ENCODE measurements at places on chromosomes 1 and 21. TPM values are rescaled to one million over a fixed set of nuclear protein-coding genes. Genes with fewer than 3 reads are reported as not detected.

The MSH4 gene
- total RNA-seq: 0.32 TPM

The NTMT2 gene
- not detected for total RNA-seq

The CLCA1 gene
- not detected for total RNA-seq

DNA sequence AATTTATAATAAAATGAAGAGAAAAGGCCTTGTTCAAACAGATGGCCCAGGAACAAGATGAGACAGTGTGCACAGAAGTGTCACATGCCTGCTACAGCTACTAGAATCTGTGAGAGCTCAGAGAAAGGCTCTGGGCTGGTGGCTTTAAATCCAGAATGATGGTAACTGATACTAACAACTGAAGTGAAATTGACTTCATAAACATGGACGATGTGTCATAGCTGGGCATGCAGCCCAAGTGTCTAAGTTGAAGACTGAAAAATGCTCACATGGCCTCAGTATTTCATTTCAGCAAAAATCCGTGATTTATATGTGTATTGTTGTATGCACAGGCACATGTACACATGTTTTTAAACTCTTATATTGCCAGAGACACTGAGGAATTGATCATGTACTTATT lies 208.3 kb upstream of the RUNX1 start:
- H3K27ac ChIP-seq: no peak overlapping the region
- H3K4me3 ChIP-seq: no peak overlapping the region
- H3K4me1 ChIP-seq: peaks cover 9% of the 10 kb centered on the region
- peaks cover 5% of the 10 kb centered on the region for H3K27me3 ChIP-seq

DNA sequence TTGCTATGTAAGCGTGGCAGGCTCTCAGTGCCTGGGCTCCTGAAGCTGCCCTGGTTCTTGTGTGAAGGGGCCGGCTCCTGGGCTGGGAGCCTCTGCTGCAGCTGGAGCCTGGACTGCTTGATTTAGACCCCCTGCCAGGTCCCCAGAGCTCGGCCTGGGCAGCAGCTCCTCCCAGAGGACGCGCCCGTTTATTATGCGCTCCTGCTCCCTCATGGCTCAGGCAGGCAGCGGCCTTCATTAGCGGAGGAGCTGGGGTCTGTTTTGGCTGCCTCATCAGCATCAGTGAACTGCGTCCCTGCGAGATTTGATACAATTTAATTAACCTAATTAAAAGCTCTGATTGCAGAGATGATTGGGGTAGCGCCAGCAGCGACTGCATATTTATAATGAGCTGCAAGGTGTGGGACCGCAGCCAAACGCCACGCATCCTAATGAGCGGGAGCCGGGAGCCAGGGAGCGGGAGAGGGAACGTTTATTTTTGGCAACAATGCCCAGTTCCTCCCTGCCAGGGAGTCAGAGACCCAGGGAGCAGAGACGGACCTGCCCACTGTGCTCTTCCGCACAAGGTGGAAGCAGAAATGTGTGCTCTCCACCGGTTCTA lies 16.6 kb downstream of the UTP11 start:
- H3K36me3 ChIP-seq: peaks cover 11% of the 10 kb centered on the region
- peaks cover 56% of the 10 kb centered on the region for H3K4me1 ChIP-seq
- H3K27ac ChIP-seq: peak overlapping the region; percentile 89
- DNase-seq: no peak

DNA sequence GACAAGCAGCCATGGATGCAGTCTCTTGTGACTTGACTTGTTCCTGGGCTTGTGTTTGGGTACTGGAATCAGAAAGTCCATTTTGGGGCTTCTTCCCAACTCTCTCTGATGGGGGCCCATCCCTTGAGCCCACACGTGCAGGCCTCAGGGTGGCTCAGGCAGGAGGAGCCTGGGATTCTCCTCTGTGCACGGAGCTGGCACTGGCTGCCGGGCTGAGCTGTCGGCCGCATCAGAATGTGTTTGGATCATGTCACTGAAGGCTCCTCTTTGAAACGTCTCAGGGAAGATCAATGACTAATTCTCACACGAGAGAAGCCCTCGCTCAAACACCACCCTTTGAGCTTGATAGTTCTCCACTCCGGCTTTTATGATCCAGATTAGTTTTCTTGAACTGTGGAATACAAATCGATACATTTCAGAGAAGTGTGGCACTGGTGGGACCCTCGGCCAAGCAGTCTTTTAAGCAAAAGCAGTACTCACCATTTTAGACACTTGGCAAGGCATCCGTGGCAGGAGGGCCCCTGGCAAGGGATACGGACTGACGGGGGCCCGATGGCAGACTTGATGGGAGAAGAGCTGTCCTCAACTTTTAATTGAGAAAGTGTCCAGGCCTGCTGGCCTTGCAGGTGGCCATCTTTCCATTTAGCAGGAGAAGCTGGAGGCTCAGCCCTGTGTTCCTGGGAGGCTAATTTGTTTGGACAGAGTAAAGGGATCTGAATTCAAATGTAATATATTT lies 220.7 kb upstream of the C1orf174 start:
- H3K36me3 ChIP-seq: no peaks in the 10 kb centered on the region
- no peaks in the 10 kb centered on the region for H3K4me1 ChIP-seq
- H3K27me3 ChIP-seq: no peaks in the 10 kb centered on the region

GRCh38 chr1:197841883-197842553 lies 60.4 kb upstream of the C1orf53 start:
- no peak for DNase-seq
- H3K27ac ChIP-seq: no peak overlapping the region
- H3K36me3 ChIP-seq: no peaks in the 10 kb centered on the region
- H3K27me3 ChIP-seq: peaks cover 3% of the 10 kb centered on the region

GRCh38 chr1:228236744-228237143 lies 28.9 kb downstream of the OBSCN start:
- peak; percentile 62 for DNase-seq
- no peak overlapping the region for H3K27ac ChIP-seq
- peaks cover 2% of the 10 kb centered on the region for H3K4me1 ChIP-seq
- no peak overlapping the region for H3K4me3 ChIP-seq
- no peaks in the 10 kb centered on the region for H3K27me3 ChIP-seq

DNA sequence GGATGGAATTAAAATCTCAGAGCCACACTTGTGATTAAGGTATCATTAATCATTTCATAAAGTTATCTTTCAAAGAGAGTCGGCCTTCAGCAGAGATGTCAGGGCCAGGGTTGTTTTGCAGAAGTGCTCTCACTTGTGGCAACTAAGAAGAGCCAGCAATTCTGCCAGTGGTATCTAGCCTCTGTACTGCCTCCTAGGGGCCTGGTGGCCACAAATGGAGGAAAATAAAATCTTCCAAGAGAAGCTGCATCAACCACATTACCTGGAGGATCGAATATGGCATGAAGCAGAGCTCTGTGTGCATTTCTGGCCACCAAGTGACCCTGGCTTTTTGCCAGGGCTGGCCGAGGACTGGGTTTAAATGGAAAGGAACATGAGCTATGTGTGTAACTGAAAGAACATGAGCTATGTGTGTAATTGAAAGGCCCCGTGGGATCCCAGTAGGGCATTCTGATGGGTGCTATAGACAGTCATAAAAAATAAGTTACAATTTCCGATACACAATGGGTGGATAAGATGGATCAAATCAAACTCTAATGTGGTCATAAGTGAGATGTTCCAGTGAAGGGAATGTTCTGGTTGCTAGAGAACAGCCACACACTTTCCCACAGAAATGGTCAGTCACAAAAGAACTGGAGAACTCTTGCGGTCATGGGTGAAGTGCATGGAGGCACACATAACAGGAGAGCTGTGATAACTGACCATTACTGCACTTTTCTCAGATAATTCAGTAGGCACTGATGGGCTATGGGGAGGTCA lies 335.8 kb downstream of the CAMTA1 start:
- no peak for DNase-seq
- no peak overlapping the region for H3K4me3 ChIP-seq
- H3K27ac ChIP-seq: no peak overlapping the region
- H3K36me3 ChIP-seq: no peaks in the 10 kb centered on the region

- peak overlapping the region; percentile 89 for H3K27ac ChIP-seq
- H3K4me3 ChIP-seq: no peak overlapping the region
- H3K4me1 ChIP-seq: peaks cover 67% of the 10 kb centered on the region
Observed at GRCh38 chr1:24973315-24973714, 43.2 kb upstream of the RUNX3 start.

DNA sequence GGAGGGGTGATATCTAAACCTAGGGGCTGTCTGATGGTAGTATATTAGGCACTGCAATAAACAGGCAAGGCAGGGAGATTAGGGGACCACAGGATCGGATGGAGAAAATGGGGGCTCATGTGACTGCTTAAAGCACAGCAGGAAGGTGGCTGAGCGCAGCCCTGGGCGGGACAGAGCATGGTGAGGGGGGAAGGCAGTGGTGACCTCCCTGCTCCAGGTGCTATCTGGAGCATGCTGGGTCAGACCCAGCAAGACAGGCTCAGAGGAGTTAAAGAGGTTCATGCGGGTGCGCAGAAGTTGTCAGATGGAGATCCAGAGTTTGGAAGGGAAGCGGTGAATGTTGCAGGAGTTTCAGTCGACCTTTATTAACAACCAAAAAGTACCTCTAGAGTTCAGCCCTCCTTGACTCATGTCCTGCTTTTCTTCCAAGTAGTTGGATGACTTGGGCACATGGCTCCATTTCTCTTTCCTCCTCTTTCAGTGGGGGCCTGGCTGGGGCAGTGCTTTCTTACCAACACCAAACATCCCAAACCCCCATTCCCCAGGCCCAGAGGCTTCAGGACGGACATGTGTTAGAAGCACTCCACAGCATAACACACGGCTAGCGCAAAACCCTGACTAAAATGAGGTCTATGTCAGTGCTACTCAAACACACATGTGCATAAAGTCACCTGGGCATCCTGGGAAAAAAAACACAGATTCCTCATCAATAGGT lies 41.5 kb downstream of the CAPN9 start:
- DNase-seq: no peak
- no peaks in the 10 kb centered on the region for H3K4me1 ChIP-seq
- no peak overlapping the region for H3K27ac ChIP-seq
- no peaks in the 10 kb centered on the region for H3K36me3 ChIP-seq
- no peak overlapping the region for H3K4me3 ChIP-seq
